ENCODE measurements at places on chromosomes 1 and 21.

DNA sequence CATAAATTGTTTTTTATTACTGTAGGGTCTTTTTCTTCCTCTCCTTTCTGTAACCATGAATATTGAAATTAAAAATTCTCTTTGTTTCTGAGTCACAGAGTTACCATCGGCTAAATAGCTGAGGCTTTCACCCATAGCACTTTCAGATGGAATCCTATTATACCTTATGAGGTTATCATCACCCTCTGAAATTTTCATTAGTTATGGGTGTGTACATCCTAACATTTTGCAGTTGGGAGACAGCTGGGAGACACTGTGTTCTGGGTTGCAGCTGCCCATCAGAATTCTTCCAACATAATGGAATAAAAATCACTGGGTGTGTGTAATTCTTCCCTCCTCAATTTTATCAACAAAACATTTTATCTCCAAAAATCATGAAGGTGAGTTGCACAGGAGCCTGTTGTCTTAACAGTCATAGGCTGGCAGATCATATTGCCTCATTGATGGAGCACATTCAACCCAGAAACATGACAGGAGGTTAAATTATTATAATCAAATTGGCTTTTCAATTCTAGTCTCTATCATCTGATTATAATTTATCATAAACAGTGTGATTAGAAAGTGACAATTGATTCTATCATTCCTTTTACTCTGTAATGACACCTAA is 17.4 kb downstream of the CYYR1 start:
- no peak for DNase-seq

DNA sequence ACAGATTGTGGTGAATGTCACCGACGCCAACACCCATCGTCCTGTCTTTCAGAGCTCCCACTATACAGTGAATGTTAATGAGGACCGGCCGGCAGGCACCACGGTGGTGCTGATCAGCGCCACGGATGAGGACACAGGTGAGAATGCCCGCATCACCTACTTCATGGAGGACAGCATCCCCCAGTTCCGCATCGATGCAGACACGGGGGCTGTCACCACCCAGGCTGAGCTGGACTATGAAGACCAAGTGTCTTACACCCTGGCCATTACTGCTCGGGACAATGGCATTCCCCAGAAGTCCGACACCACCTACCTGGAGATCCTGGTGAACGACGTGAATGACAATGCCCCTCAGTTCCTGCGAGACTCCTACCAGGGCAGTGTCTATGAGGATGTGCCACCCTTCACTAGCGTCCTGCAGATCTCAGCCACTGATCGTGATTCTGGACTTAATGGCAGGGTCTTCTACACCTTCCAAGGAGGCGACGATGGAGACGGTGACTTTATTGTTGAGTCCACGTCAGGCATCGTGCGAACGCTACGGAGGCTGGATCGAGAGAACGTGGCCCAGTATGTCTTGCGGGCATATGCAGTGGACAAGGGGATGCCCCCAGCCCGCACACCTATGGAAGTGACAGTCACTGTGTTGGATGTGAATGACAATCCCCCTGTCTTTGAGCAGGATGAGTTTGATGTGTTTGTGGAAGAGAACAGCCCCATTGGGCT is 3.0 kb downstream of the CELSR2 start:
- no peak for DNase-seq

GRCh38 chr1:84410328-84411095 is 12.2 kb downstream of the DNASE2B start:
- no peak for DNase-seq

- peak; percentile 90 for DNase-seq
Observed at GRCh38 chr1:53025034-53025768, 36.8 kb upstream of the PODN start.

- DNase-seq: no peak
Observed at GRCh38 chr1:196593955-196594354, 14.3 kb downstream of the KCNT2 start.

DNA sequence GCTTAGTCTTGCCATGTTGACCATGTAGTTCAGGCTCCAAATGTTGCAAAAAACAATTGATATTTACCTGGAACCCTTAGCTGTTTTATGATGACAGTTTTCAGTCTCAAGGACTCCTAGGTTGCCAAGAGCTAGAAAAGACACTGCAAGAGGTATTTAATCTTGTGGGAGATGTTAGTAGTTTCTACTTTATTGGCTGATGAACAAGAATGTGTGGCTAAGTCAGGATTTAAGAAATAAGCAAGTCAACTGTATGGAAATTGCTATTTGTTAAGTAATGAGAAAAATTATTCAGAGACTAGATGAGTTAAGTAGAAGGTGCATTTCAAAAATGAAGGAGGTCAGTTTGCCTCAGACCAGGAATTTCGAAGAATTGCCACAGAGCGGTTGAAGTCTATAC is 639.7 kb upstream of the USP24 start:
- no peak for DNase-seq

DNA sequence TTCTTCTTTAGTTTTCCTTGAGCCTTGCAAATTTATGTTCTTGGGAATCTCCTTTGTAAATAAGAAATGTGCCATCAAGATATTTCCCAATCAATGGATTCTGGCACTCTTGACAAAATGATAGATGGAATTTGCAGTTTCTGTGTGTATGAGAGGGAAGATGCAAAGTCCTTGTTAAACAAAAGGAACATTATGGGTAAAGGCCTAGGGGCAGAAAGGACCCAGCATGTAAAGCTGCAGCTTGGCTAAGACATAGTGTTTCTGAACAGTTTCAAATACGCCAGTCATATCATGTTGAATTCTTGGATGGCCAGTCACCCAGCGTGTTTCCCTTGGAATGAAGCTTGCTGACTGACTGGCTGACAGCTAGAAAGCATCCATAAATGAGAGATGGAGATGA is 210.8 kb downstream of the NFIA start:
- DNase-seq: peak; percentile 28

GRCh38 chr1:116472431-116472961 is 98.3 kb downstream of the CD58 start:
- DNase-seq: peak; percentile 11

GRCh38 chr21:36551321-36551720 is 71.4 kb upstream of the CLDN14 start:
- DNase-seq: no peak

DNA sequence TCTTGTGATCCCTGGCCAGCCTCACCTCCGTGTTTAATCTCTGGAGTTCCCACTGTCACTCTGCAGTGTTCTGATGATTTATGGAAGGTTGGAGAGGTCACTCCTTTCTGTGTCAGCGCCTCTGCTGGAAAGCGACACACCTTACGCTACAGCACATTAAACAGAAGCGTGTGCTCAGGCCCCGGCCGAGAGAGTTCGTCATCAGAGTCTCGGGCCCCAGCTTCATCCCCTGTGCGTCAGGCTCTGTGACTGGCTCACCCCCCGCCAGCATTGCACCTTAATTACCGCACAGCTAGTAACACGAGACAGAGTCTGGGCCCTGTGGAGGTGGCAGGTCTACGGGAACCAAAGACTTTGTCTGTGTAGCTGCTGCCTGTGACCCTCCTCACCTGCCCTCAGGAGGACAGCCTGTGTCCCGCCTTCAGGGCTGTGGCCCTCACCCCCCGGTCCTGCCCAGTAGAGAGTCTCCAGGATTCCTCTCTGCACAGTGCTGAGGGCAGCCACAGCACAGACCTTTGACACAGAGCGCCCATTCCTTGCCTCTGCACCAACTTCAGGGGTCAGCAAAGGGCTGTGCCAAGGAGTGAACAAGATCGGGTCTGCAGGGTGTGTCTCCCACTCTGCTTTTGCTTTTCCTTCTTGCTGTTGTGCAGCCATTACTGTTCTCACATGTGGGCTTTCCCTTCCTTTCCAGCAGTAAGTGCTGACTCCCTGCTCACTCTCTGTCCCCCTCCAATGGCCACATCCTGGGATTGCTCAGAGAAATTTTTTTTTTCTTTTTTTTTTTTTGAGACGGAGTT is 157.6 kb downstream of the PGBD5 start:
- DNase-seq: peak; percentile 77

DNA sequence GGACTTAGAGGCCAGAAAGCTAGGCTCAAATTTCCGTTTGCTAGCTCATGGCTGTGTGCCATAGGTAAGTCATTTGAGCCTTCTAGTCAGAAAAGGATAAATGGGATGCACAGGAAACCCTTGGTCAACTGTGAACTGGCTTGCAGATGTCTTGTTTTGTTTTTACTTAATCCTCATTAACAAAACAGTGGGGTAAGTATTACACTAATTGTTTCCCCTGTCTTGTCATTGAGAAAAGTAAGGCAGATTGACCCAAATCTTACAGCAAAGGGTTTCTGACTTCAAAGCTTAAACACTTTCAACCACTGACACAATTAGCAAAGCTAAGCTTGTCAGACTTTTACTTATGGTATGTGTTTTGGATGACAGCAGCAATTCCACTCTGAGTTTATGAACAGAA is 291.3 kb downstream of the NTNG1 start:
- no peak for DNase-seq

DNA sequence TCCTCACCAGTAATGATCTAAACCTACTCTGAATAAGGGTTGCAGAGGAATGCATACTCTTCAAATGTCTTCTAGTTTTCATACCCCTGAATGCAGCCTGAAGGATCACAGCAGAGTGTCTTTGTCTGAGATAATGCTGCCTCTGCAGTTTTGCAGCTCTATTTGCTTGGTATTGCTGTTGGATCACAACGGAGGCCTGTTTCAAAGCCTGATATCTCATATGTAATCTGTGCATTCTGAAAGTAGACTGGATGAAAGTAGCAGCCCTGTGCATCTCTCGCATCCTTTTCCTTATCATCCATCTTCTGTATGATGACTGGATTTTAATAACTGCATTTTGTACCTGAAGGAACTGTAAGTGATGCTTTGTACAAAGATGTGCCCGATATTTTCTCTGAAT is 34.9 kb upstream of the F13B start:
- DNase-seq: no peak

DNA sequence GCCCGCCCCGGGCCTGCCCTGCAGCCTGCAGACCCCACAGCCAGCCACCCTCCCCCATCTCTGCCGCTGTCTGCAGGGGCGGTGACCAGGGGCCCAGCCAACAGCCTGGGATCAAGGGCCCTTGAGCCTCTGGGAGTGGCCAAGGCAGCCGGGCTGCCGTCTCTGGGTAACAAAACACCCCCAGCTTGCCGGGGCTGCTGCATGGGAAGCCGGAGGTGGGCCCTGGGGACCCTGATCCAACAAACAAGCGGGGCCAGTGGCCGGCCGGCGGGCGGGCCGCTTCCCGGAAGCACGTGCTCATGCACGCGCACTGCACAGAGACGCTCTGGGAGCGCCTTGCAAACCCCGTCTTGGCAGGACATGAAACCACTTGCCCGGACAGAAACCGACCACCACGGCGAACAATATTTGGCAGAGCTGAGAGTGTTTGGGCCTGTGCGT is 13.2 kb downstream of the MEGF6 start:
- peak; percentile 3 for DNase-seq

- no peak for DNase-seq
Observed at GRCh38 chr21:26057477-26058170, 112.9 kb downstream of the APP start.

- DNase-seq: no peak
Observed at GRCh38 chr1:150473659-150474058, 13.6 kb upstream of the TARS2 start.

DNA sequence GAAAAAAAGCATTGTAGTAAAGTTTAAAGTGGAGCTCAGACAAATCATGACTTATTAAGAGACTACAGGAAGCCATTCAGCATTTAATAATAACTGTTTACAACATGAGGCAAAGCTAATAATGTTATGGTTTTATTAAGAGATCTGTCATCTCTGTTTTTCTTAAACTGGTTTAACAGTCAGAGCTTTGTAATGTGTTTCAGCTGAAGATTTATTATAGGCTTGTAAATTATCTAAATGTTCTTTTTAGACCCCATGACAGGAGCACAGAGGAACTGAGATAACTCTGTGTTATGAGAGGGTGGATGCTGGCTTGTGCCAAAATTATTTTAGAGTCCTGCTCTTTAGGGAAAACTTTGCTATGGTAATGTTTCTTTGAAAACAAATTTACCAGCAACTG is 38.0 kb upstream of the RWDD3 start:
- no peak for DNase-seq

GRCh38 chr1:227766015-227766634 is 30.9 kb downstream of the SNAP47 start:
- DNase-seq: peak; percentile 18

- DNase-seq: no peak
Observed at GRCh38 chr1:96492236-96492635, 229.3 kb upstream of the PTBP2 start.

DNA sequence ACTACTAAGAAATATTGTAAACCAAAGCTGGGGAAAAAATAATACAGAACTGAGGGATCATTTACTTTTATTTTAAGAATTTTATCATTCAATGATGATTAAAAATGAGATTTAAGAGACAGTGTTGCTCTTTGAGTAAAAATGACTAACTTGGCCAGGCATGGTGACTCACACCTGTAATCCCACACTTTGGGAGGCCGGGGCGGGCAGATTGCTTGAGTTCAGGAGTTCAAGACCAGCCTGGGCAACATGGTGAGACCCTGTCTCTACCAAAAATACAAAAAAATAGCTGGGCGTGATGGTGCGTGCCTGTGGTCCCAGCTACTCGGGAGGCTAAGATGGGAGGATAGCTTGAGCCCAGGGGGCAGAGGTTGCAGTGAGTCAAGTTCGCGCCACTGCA is 21.8 kb upstream of the PLEKHO1 start:
- DNase-seq: peak; percentile 40

DNA sequence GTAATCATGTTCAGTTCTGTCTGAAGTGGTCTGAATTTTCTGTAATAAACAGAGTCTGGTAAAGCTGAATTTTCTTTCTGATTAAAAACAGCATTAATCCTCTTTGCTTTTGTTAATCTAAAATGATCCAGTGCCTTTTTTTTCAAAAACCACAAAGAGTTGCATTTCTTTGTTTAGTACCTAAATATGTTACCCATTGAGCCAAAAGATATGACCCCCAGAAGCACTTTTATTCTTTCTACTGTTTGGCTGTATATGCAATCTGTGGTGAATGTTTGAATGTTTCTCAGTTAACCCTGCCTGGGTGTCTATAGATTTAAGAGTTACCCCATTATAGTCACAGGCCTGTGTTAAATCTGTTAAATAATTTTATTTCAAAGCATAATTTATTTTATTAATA is 394.8 kb downstream of the PTPRC start:
- DNase-seq: no peak

DNA sequence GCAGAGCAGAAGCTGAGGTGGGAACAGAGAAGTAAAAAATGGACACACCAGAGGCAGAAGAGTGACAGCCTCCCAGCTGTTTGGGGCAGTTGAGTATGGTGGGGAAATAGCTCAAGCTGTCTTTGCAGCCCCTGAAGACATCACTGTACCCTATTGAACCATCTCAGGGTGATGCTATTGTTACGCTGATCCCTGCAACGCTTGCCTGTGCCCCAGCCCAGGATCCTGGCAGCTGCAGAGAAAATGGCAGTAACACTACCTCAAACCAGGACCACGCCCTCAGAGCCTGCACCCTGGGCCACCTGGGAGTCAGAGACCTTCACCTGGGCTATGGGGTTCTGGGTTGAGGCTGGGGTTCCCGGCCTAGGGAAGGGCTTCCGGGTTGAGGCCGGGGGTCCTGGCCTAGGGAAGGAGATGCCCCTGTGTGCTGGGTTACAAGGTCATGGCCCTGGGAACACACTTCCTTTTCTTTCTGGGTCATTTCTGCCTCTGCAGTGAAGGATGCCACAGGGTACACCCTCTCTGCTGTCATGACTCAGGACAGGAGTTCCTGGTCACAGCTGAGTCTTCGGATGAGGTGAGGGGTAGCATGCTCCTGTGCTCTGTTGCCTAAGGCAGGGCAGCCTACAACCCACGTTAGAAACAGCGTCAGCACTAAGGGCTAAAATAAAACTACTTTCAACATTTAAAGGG is 11.6 kb downstream of the BSND start:
- no peak for DNase-seq
